ENCODE measurements at places on chromosomes 2 and 18. TPM values are rescaled to one million over a fixed set of nuclear protein-coding genes. Genes with fewer than 3 reads are reported as not detected.

DNA sequence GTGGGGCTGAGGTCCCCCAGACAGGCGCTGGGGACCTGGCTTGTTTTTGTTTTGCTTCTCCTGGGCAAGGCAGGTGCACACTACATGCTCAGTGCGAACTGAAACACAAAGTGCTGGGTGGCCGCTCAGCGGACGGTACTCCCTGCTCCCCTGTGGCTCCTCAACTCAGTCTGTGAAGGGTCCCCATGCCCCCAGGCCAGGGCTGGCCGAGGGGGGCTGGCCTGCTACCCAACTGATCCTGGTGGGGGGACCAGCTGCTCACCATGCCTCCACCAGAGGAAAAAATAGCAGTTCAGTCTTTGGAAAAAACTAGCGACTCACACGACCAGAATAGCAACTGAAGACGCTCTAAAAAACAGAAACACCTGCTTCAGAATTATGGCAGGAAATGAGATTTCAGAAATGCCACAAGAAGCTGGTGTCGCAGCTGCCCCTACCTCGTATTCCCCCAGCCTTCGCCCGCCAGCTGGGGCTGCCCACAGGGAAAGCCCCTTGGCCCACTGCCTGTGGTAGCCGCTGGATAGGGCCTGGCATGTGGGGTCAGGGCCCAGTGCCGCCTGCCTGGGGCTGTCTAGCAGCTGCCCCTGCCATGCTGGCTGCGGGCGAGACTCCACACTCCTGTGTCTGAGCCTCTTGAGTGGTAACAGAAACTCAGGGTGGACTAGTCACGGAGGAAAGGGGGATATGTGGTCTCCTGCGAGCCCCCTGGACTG lies 43.7 kb downstream of the MEX3C start:
- no peak for DNase-seq

TTC39C gene
- 54.2 TPM for total RNA-seq

DNA sequence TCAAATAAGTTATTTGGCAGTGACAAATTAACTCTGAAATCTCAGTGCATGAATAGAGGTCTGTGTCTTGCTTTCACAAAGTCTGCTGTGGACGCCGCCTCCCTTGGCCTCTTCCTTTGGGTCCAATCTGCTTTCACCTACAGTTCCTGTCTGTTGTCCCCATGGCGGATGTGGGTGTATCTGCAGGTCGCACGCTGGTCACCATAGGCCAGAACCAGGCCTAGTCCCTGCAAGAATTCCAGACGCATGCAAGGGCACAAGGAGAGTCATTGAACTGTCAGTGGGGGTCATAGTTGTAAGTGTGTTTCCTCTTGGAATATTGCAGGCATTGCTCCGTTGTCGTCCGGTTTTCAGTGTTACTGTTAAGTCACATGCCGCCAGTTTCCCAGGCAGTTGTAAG lies 7.4 kb downstream of the SOCS6 start:
- DNase-seq, result no peak

- no peak for DNase-seq
These were observed 6.9 kb upstream of the KYNU start for GRCh38 chr2:142870526-142870925.

GLI2 gene
- total RNA-seq, result 0.41 TPM

MOCOS gene
- total RNA-seq, result 0.41 TPM

Data from frontal cortex (tissue), 4 donors.